ENCODE measurements at places on chromosomes 2 and 18.
A peak's percentile ranks its signal among the peaks of the same experiment; 100 is the strongest.

DNA sequence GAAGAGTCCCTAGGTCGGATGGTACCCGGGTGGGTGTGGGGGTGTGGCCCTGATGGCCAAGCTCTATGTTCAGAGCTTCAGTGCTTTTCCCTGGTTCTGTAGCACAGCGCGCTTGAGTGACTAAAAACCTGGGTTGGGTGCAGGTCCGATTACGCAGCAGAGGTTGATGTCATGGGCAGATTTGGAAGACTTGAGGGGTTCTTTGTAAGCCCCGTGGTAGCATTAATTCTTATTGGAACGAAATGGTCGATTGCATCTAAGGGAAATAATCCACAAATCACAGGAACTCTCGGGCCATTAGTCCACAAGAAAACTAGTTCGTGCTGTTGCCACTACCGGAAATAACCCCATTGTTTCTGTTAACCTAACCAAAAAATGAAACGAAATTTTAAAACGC, 9.0 kb downstream of the HOXD8 start:
- DNase-seq, result no peak

DNA sequence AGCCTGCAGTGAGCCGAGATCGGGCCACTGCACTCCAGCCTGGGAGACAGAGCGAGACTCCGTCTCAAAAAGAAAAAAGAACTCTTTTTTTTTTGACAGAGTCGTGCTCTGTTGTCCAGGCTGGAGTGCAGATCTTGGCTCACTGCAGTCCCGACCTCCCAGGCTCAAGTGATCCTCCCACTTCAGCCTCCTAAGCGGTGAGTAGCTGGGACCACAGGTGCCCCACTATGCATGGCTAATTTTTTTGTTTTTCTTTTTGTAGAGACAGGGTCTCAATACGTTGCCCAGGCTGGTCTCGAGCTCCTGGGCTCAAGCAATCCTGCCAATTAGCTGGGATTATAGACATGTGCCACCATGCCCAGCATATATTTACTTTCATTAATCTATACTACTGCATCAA, 12.5 kb upstream of the INO80D start:
- DNase-seq, result no peak

- no peak for DNase-seq
Observed at GRCh38 chr18:36298126-36298741, 721 bp downstream of the FHOD3 start.

- no peak for DNase-seq
Observed at GRCh38 chr2:54546518-54546917, 90.4 kb downstream of the SPTBN1 start.

GRCh38 chr2:237498341-237498740, 11.3 kb downstream of the MLPH start:
- DNase-seq, result no peak

DNA sequence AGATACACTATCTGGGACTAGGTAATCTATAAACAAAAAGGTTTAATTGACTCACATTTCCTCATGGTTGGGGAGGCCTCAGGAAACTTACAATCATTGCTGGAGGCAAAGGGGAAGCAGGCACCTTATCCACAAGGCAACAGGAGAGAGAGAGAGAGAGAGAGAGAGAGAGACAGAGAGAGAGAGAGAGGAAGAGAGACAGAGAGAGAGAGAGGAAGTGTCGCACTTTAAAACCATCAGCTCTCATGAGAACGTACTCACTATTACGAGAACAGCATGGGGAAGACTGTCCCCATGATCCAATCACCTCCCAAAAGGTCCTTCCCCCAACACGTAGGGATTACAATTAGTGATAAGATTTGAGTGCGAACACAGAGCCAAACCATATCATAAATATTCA, 253.5 kb upstream of the TRIB2 start:
- no peak for DNase-seq

GRCh38 chr2:142914507-142915313, 37.2 kb downstream of the KYNU start:
- DNase-seq, result no peak

DNA sequence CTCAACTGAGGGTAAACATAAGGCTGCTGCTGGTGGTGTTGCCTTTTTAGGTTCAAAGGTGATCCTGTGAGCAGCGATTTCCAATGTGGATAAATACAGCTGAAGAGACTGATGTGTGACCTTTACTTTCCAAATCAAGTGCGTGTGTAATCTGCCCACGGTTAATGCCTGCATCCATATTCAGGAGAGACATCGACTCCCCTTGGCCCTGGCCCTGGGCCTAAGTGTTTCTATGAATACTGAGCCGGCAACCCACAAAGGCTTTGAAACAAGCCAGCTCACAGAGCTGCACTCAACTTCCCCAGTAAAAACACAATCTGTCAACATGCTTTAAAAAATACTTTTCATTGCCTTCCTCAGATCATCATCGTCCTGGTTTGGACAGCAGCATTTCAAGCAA, 1026.6 kb downstream of the TMEM182 start:
- DNase-seq, result no peak

GRCh38 chr2:148875387-148876051, 492 bp downstream of the KIF5C start:
- DNase-seq, result no peak

- DNase-seq, result no peak
Observed at GRCh38 chr18:30682672-30683071, 359.9 kb downstream of the DSC3 start.

DNA sequence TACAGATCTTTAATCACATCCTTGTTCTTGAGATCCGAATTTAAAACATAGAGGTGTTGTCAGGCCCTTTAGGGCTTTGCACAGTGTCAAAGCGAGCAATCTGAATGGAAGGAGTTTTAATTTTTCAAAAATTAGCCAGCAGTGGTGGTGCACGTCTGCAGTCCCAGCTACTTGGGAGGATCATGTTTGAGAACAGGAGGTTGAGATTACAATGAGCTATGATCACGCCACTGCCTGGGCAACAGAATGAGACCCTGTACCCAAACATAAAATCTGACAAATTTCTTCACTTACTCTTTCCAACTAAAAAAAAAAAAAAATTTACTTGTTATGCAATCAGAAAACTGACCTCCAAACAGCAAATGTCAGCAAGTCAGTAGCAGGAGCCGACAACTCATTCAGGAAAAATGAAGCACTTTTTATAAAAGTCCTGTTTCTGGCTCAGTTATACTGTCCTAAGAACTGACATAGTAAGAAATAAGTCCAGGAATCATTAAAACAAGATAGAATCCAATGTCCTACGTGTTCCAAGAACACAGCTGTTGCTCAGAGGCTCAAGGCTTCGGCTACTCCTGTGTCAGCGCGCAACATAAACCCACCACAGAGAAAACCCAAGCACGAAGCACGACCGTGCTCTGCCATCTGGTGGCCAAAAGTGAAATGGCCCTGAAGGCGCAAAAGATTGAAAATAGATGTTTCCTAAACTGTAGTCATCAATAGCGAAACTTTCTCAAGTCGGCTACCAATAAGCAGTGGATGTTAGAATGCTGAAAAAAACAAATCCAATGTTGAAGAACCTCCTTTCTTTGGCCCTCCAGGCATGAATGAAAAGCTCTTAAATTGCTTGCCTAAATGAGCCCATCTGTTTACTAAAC, 138.1 kb downstream of the INO80D start:
- peak; percentile 47 for DNase-seq

GRCh38 chr2:17353263-17353662, 165.0 kb downstream of the RAD51AP2 start:
- DNase-seq, result no peak

DNA sequence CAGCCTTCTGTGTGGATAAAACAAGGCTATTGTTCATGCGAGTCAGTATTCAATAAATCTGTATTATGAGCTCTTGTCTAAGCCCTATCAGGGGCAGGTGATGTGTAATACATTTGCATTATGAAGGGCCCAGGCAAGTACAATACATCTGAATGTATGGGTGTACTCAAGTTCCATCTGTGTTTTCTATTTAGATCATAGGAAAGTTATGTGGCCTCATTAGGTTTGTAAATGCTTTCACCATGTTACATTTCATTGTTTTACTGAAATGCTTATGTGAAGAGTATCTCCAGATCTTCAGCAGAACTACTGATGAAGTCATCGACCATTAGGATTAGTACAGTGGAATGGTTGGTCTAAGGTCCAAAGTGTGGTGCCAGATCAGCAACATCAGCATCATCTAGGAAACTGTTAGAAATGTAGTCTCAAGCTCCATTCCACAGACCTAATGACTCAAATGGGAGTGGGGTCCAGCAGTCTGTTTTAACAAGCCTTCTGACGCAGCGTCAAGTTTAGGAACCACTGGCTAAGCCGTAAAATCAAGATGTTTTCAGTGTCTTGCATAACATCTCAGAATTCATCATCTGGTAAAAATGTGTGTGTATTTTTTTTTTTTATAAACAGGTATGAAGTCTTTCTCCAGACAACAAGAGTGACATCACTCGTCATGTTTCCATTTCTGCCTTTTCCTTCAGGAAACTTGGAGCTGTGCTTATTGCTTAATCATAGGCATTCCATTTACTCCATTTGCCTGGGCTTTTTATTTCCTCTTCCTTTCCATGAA, 80.5 kb downstream of the LYPD6 start:
- DNase-seq, result no peak

- no peak for DNase-seq
Observed at GRCh38 chr18:69599377-69599776, 198.7 kb downstream of the DOK6 start.

- DNase-seq, result no peak
Observed at GRCh38 chr2:221176667-221177066, 395.4 kb downstream of the EPHA4 start.

DNA sequence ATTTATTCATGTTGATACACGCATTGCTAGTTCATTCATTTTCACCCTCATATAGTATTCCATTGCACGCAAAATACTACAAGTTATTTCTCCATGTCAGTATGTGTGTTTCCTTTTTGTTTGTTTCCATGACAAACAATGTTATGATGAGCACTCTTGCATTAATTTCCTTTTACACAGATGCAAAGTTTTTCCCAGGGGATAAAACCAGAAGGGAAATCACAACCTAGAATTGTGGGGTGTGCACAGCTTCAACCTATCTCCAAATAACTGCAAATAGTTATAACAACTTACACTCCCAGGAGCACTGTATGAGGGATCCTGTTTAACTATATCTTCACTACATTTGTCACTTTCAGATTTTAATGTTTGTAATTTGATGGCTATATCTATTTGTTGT, 87.1 kb downstream of the ANKRD44 start:
- no peak for DNase-seq

GRCh38 chr2:160174322-160174721, 25.8 kb downstream of the ITGB6 start:
- DNase-seq, result no peak

GRCh38 chr18:23932385-23933067, 82.0 kb upstream of the TTC39C start:
- no peak for DNase-seq

- no peak for DNase-seq
Observed at GRCh38 chr2:157722580-157723234, 94.0 kb upstream of the ACVR1C start.

DNA sequence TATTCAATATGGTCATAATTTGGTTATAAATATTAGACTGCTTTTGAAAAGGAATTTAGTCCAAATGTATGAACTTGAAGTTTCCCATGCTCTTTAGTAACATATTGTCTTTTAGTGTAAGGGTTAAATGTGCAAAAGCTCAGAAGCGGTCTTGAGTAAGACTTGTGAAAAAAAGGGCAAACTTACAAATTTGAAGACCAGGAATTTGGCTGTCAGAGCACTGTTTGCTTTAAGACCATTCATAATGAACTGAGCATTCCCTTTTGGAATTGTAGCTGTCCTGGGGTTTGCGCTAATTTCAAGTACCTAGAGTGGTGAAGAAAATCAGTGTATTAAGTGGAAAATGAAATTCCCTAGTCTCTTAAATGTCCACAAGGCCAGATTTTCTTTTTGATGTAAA, 6.9 kb upstream of the ZEB2 start:
- DNase-seq, result no peak

DNA sequence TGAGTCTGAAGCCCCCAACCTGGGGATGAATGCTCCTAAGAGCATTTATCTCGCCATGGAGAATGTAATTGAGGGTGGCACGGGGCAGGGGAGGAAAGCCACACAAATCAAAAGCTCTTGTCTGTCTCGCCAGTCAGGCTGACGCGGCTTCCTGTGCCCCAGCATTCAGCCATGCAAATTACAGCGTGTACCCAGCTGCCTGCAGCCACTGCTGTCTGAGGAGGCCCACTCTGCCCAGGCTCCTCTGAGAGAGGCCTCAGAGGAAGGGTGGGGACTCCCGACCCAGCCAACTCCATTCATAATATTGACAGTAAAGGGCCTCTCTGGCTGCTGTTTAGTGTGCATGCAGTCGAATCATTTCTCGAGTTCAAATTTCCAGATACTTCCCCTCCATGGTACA, 22.0 kb downstream of the SMAD7 start:
- no peak for DNase-seq

DNA sequence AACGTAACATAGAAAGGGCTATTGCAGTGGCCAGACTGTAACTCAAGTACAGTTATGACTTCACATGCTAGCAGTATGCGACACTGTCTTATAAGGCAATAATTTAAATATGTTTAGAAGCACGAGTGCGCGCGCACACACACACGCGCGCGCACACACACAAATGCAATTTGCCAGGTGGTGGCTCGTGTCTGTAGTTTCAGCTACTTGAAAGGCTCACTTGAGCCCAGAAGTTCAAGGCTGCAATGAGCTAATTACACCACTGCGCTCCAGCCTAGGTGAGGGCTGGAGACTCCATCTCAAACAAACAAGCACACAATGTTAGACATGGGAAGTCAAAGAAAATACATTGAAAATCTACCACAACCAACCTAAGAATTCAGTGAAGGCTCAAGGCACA, 103.7 kb downstream of the USP34 start:
- DNase-seq, result no peak

DNA sequence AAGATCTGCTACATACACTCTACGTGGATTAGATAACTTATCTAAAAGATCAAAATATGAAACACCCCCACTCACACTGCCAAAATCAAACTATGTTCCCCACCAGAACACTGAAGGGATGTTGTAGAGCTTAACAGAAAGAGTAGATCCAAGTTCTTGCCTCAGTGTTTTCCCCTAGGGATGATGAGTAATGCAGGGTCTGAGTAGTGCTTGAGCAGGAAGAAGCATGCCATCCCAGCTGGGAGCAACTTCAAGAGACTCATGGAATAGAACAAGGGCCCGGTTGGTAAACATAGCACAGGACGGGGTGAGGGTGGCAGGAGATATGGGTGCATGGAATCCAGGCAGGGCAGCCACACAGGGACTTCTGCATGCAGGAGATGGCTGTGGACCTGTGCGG, 74.3 kb downstream of the SNTG2 start:
- no peak for DNase-seq

DNA sequence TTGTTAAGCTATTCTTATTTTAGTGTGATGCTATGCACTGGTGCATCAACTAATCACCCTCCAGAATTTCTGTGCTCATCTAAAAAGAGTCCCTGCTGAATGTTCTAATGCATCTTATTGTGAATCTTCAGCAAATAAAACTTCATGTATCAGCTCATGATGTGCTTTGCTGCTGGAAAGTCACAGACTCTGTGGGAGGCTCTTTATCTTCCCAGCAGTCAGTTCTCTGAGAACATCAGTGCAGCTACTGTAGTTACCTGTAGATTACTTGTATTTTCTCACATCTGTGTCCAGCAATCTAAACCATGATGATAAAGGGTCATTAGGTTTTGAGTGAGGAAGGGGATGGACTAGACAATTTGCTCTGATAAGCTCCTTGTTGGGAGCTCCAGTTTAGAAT, 141.6 kb upstream of the SP3 start:
- DNase-seq, result no peak

GRCh38 chr2:53670331-53670730, 97.3 kb upstream of the CHAC2 start:
- no peak for DNase-seq

Measured in T47D (cell line).